ENCODE measurements at places on chromosomes 16 and 17.

DNA sequence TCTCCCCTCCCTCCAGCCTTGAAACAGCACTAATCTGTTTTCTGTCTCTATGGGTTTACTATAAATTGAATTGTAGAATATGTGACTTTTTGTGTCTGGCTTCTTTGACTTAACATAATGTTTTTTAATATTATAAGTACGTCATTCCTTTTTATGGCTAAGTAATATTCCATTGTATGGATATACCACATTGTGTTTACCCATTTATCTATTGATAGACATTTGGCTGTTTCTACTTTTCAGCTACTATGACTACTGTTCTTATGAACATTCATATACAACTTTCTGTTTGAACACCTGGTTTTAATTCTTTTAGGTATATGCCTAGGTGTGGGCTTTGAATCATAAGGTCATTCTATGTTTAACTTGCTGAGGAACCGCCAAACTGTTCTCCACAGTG is 961.9 kb downstream of the CDH8 start:
- DNase-seq: no peak

- no peak for DNase-seq
These were observed 2.7 kb upstream of the SPPL2C start for GRCh38 chr17:45841883-45842525.

DNA sequence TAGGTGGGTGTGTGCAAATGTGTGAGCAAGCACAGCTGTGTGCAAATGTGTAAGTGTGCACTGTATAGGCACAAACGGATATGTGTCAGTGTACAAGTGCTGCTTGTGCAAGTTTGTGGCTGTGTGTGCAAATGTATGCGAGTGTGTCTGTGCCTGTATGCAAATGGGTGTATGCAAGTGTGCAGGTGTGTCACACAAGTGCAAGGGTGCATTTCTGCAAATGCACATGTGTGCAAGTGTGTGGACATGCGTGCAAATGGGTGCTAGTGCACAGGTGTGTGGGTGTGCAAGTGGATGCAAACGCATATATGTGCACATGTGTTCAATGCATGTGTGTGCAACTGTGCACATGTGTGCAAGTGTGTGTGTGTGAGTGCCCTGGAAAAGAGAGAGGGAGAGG is 76.5 kb upstream of the TNRC6C start:
- no peak for DNase-seq

DNA sequence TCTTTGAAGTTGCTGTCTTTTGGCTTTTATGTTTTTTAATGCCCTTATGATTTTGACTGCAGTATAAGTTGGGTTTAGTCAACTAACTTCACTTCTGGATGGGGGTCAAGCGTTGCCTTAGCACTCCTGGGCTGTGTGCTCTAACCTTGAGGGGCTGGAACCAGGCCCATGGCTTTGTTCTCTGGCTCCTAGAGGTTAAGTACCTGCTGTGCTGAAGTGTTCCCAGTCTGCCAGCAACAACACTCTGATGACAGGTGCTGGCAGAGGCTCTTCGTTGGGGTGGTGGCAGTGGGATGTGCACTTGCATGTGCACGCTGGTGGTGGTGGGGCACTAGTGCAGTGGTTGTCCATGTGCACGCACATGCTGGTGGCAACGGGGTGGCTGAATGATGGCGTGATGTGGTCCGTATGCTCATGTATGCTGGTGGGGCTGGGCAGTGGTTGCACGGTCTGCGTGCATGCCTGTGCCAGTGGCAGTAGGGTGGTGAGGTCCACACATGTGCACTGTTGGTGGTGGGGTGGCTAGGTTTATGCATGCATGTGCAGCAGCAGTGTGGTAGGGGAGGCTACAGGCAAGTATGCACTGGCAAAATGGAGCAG is 447.8 kb upstream of the GOT2 start:
- DNase-seq: no peak

DNA sequence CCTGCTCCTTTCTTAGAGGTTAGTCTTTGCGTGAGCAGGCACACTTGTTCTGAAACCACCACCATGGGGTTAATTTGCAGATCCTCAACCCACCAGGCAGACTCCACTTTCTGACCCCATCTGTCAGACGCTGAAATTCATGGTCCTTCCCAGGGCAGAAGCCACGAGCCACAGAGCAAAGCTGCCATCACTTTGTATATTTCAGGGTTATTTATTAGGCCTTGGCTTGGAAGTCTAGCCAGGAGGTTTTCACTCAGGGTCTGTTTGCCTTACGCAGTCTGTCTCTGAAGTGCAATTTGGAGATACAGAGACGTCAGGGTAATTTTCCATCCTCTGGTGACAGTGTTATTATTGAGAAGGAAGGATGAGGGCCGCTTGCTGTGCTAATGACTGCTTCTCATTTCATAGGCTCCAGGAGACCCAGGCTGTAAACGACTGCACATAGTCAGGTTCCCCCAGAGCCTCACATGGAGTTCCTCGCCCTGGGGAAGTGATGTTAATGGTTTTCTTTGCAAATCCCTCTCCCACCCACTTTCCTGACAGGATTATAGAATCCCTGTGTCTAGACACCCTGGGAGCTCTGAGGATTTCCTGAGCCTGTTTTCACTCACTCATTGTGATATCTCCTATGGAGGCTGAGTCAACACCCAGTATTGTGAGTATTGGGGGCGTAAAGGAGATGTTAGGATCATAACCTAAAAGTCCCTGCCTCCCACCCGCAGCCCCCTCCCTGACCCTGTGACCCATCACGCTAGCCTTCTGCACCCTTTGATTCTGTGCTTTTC is 269.0 kb downstream of the ABCC12 start:
- DNase-seq: no peak

DNA sequence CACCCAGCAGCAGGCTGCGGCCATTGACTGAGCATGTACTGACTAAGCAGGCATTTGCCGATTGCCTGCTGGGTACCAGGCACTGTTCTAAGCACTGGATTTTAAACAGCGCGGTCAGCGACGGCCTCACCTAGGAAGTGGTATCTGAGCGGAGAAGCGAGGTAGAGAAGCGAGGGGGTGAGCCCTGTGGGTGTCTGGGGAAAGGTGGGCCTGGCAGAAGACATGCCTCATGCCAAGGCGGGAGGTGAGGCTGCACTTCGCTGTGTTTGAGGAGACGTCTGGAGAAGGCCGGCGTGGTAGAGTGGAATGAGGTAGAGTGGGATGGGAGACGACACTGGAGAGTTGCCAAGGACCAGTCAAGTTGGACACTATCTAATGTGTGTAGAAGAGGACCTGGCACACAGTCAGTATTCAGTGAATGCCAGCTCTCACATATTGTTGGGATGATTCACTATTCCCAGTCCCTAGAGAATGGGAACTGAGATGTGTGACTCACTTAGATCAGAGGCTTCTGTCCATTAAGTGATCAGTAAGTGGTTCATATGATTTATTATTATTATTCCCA is 14.4 kb downstream of the SYCE1L start:
- DNase-seq: no peak

Measured in GF-D8 (cell line).